ENCODE measurements at places on chromosomes 2 and 18.

- no peak for DNase-seq
These were observed 487.4 kb downstream of the ADCYAP1 start for GRCh38 chr18:1392046-1392445.

DNA sequence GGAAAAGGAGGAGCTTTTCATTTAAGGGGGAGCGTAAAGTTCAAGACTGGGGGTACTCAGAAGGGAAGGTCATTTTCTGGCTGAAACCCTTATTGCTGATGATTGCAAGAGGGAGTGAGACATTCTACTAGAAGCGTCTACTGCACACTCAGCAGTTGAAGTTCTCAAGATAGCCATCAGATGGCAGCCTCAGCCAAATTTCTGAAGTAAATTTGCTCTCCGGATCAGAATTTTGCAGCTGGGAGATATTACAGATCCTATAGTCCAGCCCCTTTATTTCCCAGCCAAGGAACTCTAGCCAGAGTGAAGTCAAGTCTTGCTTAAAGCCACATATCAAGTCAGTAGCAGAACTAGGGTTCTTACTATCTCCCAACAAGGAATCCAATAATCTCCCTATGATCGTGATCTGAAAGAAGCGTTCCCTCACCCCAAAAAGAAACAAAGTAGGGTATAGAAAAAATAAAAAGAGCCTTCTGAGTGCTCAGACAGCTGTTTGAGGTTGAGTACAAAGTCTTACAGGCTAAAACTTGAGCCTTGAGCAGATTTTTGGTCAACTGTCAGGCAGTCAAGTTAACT lies 24.0 kb downstream of the RAX start:
- DNase-seq = peak; percentile 78

DNA sequence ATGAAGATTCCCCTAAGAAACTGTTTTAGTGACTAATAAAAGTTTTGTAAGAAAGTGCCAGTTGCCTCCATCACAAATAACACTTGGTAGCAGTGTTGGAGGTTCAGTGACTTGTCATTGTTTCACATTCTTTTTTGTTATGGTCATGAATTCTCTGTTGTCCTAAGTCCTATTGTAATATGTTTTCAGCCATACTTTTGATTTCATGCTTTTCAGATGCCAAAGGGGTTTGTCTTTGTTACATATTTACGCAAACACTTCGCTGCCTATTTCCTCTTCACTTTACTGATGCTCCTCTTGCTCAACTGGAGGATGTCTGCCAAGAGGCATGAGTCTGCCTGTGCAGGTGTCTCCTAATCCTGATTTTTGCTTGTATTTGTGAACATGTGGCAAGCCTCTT lies 66.6 kb downstream of the PHLPP1 start:
- DNase-seq = peak; percentile 94

DNA sequence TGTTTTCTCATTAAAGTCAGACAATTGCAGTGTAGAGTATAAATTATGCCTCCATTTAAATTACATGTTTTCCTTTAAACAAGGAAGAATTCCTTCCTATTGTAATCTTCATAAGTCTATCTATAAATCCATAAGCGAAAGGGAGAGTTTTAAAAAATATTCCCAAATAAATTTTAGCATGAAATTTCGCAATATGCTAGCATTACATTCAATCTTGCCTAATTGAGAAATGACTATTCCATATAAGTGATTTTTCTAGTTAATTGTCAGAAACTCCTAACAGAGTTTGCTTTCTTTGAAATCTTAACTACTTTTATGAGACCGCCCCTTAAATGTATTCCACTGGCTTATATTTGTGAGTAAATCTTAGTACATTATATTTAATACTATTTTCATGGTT lies 133.1 kb upstream of the CRIM1 start:
- no peak for DNase-seq

DNA sequence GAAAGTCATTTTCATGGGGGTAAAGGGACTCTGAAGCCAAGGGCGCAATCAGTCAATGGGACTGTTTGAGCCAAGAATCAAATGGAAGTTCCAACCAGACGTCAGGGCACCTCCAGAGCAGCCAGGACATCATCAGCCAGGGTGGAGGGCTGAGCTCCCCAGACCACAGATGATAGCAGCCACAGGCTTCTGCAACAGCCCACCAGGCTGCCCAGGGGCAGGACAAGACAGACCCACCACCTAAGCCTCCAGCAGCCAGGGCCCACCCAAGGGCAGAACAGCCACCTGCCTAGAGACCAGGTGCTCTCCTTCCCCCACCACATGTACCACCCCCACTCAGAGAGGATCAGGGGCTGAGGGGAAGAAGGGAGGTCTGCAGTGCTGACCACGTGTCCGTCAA lies 53.8 kb upstream of the SLC66A3 start:
- DNase-seq = no peak

DNA sequence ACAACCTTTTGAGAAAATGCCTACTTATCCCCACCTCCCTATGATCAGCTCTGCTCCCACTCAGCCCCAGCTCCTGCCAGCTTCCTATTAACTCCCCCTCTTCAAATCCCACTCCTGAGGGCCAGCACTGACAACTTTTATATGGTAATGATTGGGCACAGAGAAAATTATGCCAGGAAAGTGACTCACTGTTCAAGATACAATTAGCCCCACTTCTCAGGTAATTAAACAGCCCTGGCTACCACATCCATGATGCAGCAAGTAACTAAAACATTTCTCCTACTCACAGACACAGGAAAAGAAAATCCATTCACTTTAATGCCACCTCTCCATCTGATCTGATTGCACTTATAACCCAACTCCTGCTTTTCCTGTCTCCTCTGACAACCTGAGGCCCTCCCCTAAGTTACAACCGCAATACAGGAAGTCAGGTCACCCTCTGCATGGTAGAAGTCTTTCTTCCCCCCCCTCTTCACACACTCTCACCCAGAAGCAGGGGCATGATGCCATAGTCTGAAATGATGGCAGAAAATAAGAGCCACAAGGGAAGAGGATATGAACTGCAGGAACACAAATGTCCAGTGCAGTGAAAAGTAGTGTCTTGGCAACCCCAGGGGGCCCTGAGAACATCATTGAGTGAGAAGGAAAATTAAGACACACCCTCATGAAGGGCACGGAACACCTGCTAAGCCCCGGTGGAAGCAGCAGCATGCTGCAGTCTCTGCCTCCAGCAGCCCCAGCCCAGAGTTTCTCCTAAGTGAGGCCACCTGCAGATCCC lies 54.4 kb downstream of the STK39 start:
- peak; percentile 15 for DNase-seq

GRCh38 chr2:229943171-229943570 lies 20.9 kb downstream of the FBXO36 start:
- DNase-seq = no peak

DNA sequence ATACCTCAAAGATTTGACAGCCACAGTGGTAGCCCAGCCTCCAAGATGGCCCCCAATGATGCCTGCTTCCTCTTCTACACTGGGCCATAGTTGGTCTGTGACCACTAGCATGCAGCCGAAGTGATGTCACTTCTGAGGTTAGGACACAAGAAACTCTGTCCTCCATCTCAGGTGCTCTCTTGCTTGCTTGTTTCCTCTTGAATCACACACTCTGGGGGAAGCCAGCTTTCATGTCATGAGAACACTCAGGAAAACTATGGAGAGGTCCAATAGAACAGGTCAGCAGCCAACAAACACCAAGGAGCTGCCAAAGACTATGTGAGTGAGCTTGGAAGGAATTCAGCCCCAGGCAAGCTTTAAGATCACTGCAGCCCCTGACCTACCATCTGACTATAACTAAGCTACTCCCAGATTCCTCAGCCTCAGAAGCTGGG lies 3.3 kb upstream of the ADAM17 start:
- DNase-seq = peak; percentile 78

GRCh38 chr2:60499651-60500265 lies 53.7 kb downstream of the BCL11A start:
- no peak for DNase-seq

- DNase-seq = peak; percentile 8
These were observed 379.0 kb downstream of the ZEB2 start for GRCh38 chr2:144140891-144141290.

GRCh38 chr2:67006373-67006960 lies 390.7 kb upstream of the ETAA1 start:
- no peak for DNase-seq

DNA sequence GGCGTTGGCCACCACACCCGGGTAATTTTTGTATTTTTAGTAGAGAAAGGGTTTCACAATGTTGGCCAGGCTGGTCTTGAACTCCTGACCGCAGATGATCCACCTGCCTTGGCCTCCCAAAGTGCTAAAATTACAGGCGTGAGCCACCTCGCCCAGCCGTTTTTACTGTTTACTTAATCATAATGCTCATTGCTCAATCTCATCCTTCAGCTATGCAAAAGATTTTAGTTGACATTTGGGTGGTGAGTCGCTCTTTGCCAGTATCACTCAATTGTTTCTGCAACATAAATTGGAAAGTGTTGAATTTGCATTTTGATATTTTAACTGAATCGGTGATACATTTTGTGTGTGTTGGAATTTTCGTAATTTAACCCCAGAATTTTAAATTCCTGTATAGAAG lies 7.8 kb upstream of the ZNF532 start:
- DNase-seq = peak; percentile 86

DNA sequence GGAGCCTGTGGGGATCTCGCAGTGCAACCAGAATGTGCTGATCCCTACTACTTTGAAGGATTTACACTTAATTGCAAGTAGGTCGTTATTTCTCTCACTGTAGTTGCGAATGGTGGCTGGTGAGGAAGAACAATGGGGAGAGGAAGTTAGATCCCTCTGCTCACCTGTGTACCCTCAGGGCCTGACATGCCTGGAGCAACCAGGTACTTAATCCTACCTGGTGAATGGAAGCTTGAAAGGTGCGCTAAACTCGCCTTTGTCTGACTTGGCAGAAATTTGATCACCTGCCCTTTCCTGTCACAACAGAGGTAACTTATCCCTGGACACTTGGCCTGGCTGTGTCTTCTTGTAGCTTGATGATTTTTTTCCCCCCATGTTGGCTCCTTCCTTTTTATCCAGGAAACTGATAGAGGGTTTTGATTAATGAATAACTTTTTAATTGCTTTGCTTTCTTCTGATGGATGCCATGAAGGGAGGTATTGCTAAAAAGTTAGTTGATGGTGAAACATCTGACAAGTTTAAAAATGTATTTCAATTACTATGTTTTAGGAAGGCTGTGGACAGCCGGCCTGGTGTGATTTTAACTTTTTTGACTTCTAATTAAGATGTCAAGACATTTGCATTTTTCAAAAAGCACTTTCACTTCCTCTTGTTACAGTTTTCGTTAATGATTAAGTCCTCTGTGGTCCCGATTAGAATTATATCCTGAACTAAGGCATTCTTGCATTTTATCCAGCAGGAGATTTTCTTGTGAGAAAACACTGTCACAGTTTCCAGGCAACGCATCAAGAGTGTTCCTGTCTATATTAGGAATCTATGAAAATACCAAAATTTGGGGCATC lies 9.2 kb downstream of the SGPP2 start:
- no peak for DNase-seq
